ENCODE measurements at places on chromosomes 13 and 19.
A peak's percentile ranks its signal among the peaks of the same experiment; 100 is the strongest.

DNA sequence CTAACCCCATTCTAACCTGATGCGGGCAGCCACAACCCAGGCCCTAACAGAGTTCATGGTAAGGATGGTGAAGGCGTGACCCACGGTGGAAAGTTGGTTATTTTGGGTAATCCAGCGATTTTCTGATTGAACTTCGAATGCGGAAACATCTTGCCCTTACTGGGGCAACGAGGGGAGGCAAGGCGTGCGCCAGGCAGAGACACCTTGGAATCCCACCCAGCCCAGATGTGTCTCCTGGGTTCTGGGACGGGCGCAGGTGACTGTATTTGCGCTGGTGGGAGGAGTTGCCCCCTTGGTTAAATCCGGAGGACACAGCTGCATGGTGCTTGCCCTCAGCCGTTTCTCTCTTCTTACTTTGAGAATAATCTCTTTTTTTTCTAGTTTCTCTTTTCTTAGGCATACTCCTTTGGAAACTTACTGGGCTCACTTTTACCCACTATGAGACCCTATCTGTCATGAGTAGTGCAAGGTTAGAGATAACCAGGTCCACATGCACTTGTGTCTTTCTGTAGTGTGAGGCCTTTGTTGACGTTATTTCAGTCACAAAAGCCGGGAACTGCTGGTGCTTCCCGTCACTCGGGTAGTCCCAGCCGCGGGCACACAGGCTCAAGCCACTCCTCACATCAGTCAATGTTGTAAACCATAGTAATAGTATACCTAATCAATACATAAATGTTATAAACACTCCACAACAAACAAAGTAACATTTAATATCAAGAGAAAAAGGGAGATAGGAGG is 81.5 kb downstream of the ATP11A start:
- no peak for DNase-seq

DNA sequence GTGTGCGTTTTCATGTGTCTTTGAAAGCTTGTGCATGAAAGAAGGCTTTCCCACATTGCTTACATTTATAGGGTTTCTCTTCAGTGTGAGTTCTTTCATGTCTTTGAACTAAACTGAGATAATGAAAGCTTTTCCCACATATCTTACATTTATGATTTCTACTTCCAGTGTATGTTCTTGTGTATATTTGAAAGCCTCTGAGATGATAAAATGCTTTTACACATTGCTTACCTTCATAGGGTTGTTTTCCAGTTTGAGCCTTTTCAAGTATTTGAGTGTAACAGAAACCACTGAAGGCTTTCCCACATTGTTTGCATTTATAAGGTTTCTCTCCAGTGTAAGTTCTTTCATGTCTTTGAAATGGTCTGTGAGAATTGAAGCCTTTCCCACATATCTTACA is 9.8 kb upstream of the ZNF441 start:
- no peak for DNase-seq

GRCh38 chr19:49833599-49833998 is 15.5 kb downstream of the MED25 start:
- DNase-seq, result no peak

DNA sequence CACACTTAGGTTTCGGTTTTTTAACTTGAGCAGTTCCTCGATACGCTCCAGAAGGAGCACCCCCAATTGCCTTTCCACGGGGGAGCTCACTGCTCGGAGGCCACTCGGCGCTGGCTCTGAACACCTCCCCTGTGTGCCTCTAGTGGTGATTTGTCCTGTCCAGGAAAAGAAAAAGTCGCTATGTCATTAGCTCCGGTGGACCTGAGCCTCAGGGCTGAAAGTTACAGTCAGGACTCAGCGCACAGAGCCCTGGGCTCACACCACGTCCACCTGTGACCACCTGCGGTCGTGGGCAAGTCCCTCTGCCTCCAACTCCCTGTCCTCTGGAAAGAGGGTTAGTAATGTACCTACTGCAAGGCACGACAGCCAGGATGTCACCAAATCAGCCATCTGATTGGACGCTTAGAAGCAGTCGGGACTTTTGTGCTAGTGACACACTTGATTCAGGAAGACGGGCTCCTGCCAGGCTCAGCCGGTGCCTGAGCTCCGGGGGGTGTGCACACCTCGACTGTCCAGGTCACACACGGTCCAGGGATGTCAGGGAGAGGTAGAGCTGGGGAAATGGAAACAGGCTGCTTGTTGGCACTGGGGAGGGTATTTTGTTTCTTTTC is 3.9 kb upstream of the TMPRSS9 start:
- no peak for DNase-seq

DNA sequence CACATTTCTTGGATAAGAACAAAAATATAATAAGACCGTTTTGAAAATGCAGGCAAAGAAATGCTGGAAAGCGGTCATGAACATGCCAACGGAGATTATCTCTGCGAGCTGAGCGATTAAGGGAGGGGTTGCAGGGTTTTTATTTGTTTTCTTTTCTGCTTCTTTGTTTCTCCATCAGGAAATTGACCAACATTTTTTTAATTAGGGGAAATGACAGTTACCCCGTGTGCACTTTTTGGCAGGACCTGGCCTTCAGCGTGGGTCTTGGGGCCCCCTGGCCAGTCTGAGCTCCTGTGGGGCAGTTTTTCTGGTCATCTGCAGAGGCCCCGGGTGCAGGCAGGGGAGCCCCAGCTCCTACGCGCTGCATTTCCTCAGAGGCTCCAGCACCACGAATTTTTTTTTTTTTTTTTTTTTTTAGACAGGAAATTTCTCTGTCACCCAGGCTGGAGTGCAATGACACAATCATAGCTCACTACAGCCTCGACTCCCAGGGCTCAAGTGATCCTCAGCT is 31.3 kb upstream of the HOMER3 start:
- no peak for DNase-seq

DNA sequence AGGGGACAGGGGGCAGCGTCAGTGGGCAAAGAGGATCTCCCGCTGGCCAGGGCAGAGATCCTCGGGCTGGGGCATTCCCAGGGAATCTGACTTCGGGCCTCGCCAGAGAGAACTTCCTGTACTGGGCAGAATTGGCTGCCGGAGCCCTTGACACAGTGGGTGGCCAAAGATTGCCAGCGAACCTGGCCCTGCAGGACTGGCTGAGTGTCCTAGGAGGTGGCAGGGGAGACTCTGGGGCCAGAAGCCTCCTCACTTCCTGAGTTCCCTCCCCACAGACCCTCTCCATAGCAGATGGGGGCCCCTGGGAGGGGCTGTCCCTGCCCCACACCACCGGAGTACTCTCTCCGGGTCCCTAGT is 19.3 kb downstream of the DPP9 start:
- DNase-seq, result no peak

GRCh38 chr19:30105727-30106126 is 163.7 kb downstream of the URI1 start:
- DNase-seq, result no peak

DNA sequence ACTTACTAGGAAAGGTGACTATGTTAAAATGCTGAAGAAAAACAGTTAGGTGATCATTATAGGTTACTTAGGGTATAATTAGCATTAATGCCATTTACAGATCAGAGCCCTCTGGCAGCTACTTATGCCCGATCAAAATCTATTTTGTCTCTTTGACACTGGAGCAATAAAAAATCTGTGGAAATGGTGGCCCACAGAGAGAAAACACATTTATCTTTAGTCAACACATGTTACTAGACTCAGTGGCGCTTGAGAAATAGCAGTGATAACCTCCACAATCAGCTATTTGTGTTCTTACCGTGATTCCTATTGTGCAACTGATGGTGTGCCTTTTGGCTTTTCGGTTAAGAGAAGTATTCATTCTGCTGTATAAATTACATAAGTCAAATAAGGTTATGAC is 1519.6 kb downstream of the PCDH9 start:
- no peak for DNase-seq

GRCh38 chr19:2337329-2337707 is 8.8 kb downstream of the SPPL2B start:
- DNase-seq, result peak; percentile 63

Measured in hypothalamus (tissue), 51 donors.